Central memory CD8-positive, alpha-beta T cell (primary cell): ENCODE measurements at places on chromosomes 16 and 17.
A peak's percentile ranks its signal among the peaks of the same experiment; 100 is the strongest.

DNA sequence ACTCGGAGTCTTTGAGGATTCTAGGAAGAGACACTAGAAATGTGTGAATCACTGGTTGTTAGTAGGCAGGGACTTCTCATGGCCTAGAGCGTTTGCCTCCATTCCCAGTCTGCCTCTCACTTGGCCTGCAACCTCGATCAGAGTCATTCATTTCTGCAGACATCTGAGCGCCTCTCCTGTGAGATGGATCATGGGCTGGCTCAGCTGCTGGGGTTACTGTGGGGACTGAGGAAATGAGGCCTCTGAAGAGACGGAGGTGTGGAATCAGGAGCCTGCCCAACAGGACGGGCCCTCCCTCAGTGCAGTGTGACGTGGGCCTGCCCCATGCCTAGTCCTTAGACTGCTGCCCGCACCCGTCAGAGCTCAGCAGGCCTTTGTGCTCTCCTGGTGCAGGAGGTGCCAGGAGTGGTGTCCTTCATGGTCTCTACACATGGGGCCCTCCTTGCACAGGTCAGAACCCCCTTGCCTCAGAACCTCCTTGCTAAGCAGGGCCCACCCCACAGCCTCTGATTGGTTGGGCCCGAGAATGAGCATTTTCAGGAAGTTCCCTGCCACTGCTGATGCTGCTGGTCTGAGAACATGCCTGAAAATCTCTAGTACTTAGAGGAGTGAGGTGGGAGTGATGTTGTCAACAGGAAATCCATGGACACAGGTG, 99.4 kb downstream of the NPIPB11 start:
- no peak overlapping the region for H3K4me3 ChIP-seq
- no peak overlapping the region for H3K27ac ChIP-seq
- peaks cover 4% of the 10 kb centered on the region for H3K36me3 ChIP-seq
- no peak for DNase-seq
- H3K27me3 ChIP-seq: no peaks in the 10 kb centered on the region

DNA sequence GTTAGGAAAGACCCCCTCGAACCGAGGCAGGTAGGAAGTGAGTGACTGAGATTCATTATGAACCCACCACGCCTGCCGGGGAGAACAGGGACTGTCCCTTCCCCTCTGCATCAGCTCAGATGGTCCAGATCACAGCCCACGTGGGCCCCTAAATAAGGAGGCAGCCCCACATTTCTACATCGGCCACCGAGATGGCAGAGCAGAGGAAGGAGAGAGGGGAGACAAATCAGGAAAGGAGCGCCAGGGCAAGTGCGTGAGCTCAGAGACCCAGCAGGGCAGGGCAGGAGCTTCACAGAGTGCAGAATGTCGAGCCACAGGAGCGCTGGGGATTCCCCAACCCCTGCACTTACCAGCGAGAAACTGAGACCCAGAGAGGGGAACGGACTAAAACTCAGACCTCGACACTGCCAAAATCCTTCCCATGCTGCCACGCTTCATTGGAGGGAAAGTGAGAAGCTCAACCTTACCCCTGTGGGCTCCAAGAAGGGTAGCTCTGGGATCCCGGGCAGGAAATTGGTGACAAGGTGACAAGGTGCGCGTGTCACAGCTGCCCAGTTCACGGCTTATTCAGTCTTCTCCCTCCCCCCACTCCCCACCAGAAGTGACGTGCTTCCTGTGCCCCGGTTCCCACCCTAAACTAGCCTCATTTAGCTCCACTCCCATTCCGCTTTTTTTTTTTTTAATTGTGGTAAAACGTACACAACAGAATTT, at the start of gene ICAM2:
TSS of gene ICAM2 (minus strand) at position 578 of the 711 bp plus-strand sequence. CDS start 13,942 bp downstream, outside the sequence.
- peak within 1 kb of the TSS; percentile 100 for H3K27ac ChIP-seq
- peak within 1 kb of the TSS; percentile 87 for H3K4me3 ChIP-seq
- peak; percentile 93 for DNase-seq
- peaks cover 75% of the 10 kb centered on the region for H3K4me1 ChIP-seq
- H3K27me3 ChIP-seq: no peaks in the 10 kb centered on the region

DNA sequence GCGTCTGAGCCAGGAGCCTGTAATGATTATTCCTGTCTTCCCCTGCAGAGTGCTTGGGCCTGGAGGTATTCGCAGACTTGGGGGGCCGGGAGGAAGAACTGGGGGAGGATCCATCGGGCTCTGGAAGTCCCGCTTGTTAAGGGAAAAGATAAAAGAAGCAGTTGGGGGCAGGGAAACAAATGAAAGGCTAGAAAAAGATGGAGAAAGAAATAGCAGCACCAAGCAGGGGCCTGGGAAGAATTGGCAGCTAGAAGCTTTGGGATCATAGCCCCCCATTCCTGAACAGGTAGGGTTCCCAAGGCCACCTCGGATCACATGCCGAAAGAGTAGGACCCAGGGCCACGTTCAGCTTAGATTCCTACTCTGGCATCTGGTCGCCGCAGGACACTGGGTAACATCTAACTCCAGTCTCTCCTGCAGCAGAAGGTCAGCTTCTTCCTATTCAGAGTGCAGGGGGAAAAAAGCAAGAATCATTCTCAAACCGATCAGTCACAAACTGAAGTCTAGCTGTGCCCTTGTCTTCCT, 23.6 kb downstream of the ADAM11 start:
- no peak for DNase-seq
- H3K27ac ChIP-seq: no peak overlapping the region
- H3K4me1 ChIP-seq: peaks cover 5% of the 10 kb centered on the region
- peaks cover 9% of the 10 kb centered on the region for H3K27me3 ChIP-seq
- H3K36me3 ChIP-seq: no peaks in the 10 kb centered on the region

- H3K27ac ChIP-seq: no peak overlapping the region
- peaks cover 2% of the 10 kb centered on the region for H3K36me3 ChIP-seq
- no peak overlapping the region for H3K4me3 ChIP-seq
Observed at GRCh38 chr16:4212934-4213296, 29.0 kb downstream of the SRL start.

GRCh38 chr16:68834550-68834949, 8.8 kb upstream of the TANGO6 start:
- no peaks in the 10 kb centered on the region for H3K4me1 ChIP-seq
- no peak overlapping the region for H3K27ac ChIP-seq
- no peaks in the 10 kb centered on the region for H3K27me3 ChIP-seq
- H3K36me3 ChIP-seq: peaks cover 6% of the 10 kb centered on the region
- H3K4me3 ChIP-seq: no peak overlapping the region

DNA sequence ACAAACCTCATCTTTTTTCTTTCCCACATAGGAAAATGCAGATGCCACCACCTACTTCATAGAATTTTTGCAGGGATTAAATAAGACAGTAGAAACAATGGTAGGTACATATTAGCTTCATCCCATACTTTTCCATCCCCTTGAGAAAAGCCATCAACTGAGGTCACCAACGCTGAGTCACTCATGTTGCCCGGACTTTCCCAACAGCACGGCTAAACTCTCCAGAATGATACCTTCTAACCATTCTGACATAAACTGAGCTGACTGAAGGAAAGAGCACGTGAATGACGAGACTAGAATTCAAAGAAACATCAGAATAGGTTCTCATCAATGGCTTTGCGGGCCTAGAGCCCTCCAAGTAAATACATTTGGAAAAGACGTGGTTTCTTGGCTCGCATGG, 146.0 kb upstream of the RCVRN start:
- H3K4me1 ChIP-seq: peaks cover 48% of the 10 kb centered on the region
- no peaks in the 10 kb centered on the region for H3K27me3 ChIP-seq
- no peak for DNase-seq
- peaks cover 6% of the 10 kb centered on the region for H3K36me3 ChIP-seq
- peak overlapping the region; percentile 12 for H3K4me3 ChIP-seq
- H3K27ac ChIP-seq: peak overlapping the region; percentile 29

- H3K4me1 ChIP-seq: peaks cover 43% of the 10 kb centered on the region
- H3K4me3 ChIP-seq: peak overlapping the region; percentile 52
- H3K36me3 ChIP-seq: peaks cover 78% of the 10 kb centered on the region
Observed at GRCh38 chr17:78113804-78114785, 14.5 kb downstream of the TMC6 start.

DNA sequence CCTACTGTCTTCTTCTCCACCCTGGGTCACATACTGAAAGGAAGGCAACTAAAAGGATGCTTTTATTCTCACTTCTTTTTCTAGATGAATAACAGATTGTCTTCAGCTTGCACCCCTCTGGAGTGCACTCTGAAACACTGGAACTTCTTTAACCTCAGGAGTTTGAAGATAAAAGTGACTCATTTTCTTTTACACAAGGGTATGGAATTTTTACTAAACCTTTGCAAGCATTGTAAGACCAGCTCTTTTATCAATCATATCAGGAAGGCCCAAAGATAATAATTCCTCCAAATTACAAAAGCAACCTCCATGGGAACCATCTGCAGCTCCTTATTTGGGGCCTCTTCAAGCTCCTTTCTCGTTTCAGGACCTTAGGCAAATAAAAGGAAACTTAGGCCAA, 193.5 kb upstream of the KIF2B start:
- H3K27ac ChIP-seq: no peak overlapping the region
- no peaks in the 10 kb centered on the region for H3K27me3 ChIP-seq
- no peaks in the 10 kb centered on the region for H3K36me3 ChIP-seq

- H3K4me3 ChIP-seq: peak overlapping the region; percentile 33
- DNase-seq: no peak
- peaks cover 59% of the 10 kb centered on the region for H3K4me1 ChIP-seq
- peak overlapping the region; percentile 1 for H3K27ac ChIP-seq
- H3K36me3 ChIP-seq: peaks cover 42% of the 10 kb centered on the region
- no peaks in the 10 kb centered on the region for H3K27me3 ChIP-seq
Observed at GRCh38 chr16:27413956-27414355, 12.0 kb downstream of the IL21R start.

- DNase-seq: no peak
- H3K4me3 ChIP-seq: no peak overlapping the region
- no peaks in the 10 kb centered on the region for H3K4me1 ChIP-seq
- H3K27me3 ChIP-seq: peaks cover 38% of the 10 kb centered on the region
Observed at GRCh38 chr16:82082543-82083244, 47.6 kb downstream of the HSD17B2 start.

DNA sequence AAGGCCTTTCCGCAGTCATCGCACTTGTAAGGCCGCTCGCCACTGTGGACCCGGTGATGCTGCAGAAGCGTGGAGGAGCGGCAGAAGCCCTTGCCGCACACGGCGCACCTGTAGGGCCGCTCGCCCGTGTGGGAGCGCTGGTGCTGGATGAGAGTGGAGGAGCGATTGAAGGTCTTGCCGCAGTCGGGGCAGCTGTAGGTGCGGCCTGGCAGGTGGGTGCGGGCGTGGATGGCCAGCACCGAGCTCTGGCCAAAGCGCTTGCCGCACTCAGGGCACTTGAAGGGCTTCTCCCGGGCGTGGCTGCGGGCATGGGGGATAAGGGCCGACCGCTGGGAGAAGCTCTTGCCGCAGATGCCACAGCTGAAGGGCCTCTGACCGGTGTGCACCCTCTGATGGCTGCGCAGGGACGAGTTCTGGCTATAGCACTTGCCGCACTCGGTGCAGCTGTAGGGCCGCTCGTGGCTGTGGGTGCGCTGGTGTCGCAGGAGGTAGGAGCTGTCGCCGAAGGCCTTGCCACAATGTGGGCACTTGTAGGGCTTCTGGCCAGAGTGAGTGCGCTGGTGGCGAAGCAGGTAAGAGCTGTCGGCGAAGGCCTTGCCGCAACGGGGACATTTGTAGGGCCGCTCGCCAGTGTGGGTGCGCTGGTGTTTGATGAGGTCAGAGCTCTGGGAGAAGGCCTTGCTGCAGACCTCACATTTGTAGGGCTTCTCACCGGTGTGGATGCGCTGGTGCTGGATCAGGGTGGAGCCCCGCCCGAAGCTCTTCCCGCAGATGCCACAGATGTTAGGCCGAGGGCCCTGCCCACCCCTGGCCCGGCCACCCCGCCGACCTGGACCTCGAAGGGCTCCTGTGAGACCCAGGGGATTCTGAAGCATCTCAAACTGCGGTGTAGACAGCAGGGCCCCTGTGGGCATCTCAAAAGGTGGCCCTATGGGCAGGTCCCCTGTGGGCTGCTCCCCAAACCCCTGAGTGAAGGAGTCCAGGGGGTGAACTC, 1.5 kb downstream of the ZNF768 start:
- H3K27ac ChIP-seq: peak overlapping the region; percentile 38
- no peak for DNase-seq

DNA sequence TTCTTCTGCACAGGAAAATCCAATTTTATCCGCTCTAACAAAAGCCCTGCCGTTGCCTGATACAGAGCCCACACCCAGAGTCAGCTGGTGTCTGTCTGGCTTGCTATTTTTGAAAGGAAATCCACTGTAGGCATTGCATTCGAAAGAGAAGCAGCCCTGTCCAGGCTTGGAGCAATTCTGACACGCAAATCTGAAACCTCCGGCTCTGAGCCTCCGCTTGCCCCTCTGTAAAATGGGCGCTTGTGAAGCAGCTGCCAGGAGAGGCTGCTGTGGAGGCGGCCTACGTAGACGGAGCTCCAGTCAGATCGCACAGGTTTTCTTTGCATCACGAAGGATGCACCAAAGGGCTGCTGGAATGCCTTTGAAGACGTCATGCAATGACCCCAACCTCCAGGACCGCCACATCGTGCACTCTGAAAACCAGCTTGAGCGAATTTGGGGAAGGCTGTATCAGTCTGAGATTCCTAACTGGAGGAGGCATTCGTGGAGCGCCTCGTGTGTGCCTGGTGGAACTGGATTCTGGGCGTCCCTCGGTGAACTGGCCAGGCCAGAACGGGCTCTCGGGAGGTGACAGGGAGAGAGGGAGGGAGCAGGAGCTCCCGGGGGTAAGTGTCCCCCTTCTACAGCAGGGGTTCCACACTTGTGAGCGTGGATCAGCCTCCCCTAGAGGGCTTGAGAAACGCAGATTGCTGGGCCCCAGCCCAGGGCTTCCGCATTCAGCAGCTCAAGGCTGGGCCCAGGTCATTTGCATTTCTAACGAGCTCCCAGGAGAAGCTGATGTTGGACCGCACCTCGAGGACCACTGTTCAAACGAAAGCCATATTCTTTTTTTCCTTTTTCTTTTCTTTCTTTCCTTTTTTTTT, 215.5 kb downstream of the MRTFB start:
- no peaks in the 10 kb centered on the region for H3K27me3 ChIP-seq
- DNase-seq: no peak
- peaks cover 25% of the 10 kb centered on the region for H3K4me1 ChIP-seq
- peaks cover 30% of the 10 kb centered on the region for H3K36me3 ChIP-seq
- peak overlapping the region; percentile 99 for H3K27ac ChIP-seq
